Endodermal cell (in vitro differentiated cells): ENCODE measurements at places on chromosomes 11 and 22. TPM values are rescaled to one million over a fixed set of nuclear protein-coding genes. Genes with fewer than 3 reads are reported as not detected.

ZNF280B gene
- total RNA-seq: 9.4 to 15.5 TPM (median 15.3 TPM) in 3 replicates

RASD2 gene
- total RNA-seq: 0.15 to 0.80 TPM (median 0.15 TPM) in 3 replicates

RPS6KB2 gene
- total RNA-seq: 51.2 and 51.8 TPM in 2 replicates

GPHA2 gene
- 0.77 TPM in 1 of 2 replicates, not detected in the other for total RNA-seq

PPP6R2 gene
- 55.1 and 58.7 TPM in 2 replicates for total RNA-seq

SLC5A1 gene
- not detected in 2 replicates for total RNA-seq

OR4D5 gene
- not detected in 3 replicates for total RNA-seq
